Effector memory CD4-positive, alpha-beta T cell (primary cell): ENCODE measurements at places on chromosomes 1 and 21.

DNA sequence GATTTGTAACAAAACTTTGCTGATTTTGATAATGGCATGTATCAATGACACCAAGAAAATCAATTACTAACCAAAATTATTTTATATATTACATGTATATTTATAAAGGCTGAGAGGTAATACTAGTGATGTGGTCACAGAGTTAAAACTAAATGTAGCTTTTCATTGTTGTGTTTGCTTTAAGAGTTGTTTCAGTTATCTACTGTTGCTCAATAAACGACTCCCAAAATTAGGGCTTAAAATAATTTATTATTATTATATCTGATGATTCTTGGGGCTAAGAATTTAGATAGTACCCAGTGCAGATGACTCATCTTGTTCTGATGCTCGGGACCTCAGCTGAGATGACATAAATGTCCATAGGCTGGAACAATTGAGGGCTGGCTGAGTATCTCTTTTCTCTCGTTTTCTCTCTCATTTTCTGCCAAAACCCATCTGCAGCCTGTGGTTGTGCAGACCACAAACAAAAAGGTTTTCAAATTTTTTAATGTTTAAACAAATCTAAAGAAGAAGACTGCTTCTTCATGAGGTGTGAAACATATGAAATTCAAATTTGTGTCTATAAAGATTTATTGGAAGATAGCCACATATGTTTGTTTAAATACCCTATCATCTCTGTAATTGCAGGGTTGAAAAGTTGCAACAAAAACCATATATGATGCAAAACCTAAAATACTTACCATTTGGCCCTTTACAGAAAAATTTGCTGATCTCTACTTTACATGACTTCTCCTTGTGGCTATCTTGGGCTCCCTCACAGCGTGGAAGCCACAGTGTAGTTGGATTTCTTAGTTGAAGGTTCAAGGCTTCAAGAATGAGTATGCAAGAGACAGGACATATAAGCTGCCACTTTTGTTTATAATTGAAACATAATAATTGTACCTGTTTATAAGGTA is 14.8 kb upstream of the PTPRC start:
- no peak for DNase-seq

DNA sequence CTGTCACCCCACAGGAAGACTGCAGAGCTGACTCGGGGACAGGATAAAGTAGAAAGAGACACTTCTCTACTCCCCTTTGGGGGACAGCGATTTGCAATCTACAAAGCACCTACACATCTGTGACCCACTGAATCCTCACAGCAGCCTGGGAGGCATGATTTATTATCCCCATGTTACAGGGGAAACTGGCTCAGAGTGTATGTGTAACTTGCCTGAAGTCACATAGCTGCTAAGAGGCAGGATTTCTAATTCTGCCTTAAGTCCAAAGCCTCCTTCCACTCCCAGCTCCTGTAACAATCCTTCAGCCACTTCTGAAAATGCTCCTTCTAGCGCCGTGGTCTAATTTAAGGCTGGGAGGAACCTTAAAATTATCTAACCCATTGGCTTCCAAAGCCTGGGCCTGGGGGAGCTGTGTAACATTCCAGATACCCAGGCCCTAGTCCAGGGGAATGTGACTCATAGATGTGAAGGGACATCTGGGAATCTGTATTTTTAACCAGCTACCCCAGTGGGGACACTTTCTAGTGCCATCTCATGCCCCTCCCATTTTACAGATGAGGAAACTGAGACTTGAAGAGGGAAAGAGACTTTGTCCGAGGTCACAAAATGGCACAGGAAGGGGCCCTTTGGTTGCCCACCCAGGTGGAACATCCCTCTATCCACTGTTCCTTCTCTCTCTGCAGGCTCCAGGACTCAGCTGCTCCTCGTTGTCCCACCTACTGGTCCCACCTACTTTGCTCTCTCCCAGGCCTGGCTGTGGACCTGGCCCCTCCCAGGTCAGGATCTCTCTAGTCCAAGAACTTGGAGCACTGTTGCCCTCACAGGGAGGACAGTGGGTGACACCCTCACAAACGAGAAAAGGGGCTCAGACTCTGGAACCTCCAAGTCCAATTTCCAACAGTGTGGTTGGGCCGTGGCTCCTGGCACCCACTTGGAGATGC is 48.9 kb downstream of the AHDC1 start:
- DNase-seq = no peak

- no peak for DNase-seq
Measured at GRCh38 chr1:90370686-90371447, 346.2 kb downstream of the BARHL2 start.

DNA sequence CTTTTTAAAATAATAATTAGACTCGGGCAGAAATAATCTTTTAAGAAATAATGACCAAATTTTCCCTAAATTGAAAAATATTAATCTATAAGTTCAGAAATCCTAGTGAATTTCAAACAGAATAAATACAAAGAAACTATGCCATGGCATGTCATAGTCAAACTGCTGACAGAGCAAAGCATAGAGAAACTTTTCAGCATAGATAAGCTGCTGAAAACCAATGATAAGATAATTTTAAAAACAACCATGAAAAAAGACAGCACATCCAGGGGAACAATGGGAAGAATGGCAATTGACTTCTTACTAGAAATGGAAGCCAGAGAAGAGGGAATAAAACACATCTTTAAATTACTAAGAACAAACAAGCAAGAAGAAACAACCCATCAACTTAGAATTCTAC is 19.8 kb downstream of the CD1D start:
- DNase-seq = no peak

- no peak for DNase-seq
Measured at GRCh38 chr1:90902672-90903071, 119.2 kb downstream of the ZNF644 start.

GRCh38 chr1:10713614-10714013 is 82.8 kb downstream of the CASZ1 start:
- DNase-seq = no peak

DNA sequence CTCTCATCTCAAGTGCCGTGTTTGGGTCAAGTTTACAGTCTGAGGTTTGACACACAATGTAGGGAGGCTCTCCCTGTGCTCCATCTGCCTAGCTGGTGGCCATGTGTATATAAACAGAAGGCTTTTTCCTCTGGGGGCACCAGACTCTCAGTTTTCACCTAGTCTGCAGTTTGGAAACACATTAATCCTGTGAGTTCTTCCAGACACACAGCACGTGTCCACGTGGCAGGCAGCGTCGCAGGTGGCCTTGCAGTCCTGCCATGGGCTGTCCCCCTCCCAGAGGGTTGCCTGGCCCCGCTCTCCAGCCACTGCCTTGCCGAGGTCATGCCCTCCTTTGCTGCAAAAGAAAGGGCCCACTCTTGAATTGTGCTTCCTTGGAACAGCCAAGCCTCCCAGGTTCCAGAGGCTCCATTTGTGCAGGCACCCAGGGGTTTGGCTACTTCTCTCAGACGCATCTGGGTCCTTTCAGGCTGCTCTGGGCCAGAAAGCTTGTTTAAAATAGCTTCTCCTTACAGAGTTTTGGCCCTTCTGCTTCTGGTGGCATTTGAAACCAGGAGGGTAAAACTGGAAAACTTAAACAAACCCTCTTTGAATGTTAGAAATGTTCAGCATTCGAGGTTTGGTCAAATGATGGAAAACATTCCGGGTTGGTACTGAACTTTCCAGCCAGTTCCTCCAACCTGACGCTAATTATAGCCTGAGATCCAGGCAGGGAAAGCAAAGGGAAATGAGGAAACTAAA is 4.4 kb upstream of the RUNX1 start:
- no peak for DNase-seq

DNA sequence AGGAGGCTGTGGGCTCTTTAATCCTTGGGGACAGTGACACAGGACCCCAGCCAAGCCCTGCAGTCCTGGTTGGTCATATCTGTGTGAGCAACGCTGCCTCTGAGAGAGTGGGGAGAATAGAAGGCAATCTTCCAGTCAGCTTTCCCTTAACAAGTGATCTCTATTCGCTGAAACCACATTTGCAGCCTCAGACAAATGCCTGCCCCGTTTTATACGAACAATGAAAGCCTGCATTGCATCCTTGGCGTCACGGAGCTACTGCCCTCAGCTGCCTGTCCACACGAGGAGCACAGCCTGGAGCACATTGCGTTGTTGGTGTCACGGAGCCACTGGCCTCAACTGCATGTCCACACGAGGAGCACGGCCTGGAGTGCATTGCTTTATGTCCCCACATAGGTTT is 150.2 kb upstream of the ARHGEF16 start:
- DNase-seq = no peak

DNA sequence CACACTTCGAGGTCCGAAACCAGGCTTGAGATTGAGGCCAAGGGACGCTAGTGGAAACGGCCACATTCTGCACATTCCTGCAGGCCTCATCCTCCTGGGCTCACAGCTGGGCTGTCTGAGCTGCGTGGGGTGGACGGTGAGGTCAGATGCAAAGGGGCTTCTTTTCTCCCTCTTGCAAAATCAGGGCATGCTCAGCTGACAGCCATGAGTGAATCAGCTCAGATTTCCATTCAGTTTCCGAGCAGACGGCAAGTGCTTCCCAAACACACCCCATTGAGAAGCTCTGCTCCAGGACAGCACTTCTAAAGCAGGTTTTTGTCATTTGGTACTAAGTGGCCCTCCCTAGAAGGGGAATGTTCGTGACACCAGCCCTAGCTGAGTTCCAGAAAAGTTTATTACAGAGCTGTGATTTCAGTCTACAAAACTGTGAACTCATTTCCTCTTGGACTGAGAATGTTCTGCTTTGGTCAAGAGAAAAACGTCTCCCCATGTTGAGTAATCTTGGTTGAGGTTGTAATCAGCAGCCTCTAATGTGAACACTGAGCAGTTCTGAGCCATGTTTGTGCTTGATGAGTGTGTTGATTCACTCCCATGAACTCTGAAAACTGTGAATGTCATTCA is 10.0 kb downstream of the PDPN start:
- DNase-seq = no peak

DNA sequence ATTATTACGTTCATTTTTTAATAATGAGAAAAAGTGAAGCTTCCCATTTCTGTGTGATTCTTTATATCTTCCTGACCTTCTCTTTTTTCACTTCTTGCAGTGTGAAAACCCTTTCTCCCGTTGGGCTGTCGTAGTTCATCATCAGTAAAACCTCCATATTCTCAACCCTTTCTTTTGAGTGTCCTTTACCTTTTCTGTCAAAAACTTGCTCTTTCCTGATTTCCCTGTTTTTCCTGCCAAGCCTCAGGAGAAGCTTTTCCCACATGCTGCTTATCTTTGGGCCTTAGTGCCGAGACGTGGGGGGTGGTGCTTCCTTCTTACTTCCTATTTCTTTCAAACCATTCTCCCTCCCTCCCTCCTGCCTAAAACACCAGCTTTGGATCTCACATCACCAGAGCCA is 46.1 kb downstream of the UCK2 start:
- DNase-seq = no peak

DNA sequence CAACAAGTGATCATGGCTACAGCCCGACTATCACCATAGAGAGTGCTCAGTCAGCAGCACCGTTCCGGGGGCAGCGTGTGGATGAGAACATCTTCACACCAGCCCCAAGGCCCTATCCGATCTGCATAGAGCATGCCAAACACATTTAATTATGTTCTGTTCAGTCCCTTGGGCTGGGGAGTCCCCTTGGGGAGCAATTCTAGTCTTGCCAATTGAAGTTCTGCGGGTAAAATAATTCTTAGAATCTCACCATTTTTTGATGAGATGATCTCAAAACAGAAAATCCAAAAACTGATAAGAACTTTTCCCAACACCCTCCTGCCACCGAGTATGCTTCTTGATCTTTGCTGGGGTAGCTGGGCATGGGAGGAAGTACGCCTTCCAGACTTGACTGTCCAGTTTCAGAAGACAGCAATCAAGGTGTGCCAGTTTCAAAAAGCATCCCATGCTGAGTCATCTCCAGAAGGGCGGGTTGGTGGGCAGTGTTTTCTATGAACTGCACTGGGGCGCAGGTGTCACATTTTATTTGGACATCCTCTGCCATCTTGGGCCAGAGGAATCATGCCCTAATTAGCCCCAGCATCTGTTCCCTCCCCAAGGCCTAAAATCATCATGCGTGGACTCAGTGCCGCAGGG is 20.8 kb upstream of the PTPRF start:
- DNase-seq = no peak

- DNase-seq = no peak
Measured at GRCh38 chr1:233140974-233141373, 154.6 kb downstream of the PCNX2 start.

GRCh38 chr21:38249256-38249655 is 7.5 kb upstream of the KCNJ15 start:
- no peak for DNase-seq

GRCh38 chr21:44423312-44423821 is 31.9 kb upstream of the LRRC3 start:
- DNase-seq = no peak

DNA sequence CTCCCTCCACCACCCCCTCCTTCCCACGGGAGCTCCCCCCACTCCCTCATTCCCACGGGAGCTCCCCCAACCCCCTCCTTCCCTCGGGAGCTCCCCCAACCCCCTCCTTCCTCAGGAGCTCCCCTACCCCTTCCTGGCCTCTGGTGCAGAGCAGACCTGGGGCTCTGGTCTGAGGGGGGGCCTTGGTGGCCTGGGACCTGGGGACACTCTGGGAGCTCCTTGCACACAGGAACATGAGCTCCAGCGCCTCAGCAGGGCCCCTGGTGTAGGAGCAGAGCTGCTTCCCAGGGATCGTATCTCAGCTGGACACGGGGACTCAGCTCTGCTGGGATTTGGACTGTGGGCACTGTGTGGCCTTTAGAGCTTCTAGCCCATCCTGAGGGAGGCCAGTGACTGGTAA is 19.7 kb upstream of the PRSS38 start:
- no peak for DNase-seq
